ENCODE measurements at places on chromosomes 5 and 9.

- DNase-seq, result no peak
Observed at GRCh38 chr9:89842267-89842768, 237.5 kb downstream of the GADD45G start.

GRCh38 chr5:151498395-151499155 lies 51.2 kb downstream of the SLC36A1 start:
- DNase-seq, result no peak

GRCh38 chr9:133735931-133736330 lies 2.2 kb downstream of the SARDH start:
- DNase-seq, result no peak

GRCh38 chr9:100914266-100914665 lies 114.3 kb upstream of the PLPPR1 start:
- no peak for DNase-seq

All from AG04449 (cell line).